ENCODE measurements at places on chromosomes 5 and 9. TPM values are rescaled to one million over a fixed set of nuclear protein-coding genes. Genes with fewer than 3 reads are reported as not detected.

DNA sequence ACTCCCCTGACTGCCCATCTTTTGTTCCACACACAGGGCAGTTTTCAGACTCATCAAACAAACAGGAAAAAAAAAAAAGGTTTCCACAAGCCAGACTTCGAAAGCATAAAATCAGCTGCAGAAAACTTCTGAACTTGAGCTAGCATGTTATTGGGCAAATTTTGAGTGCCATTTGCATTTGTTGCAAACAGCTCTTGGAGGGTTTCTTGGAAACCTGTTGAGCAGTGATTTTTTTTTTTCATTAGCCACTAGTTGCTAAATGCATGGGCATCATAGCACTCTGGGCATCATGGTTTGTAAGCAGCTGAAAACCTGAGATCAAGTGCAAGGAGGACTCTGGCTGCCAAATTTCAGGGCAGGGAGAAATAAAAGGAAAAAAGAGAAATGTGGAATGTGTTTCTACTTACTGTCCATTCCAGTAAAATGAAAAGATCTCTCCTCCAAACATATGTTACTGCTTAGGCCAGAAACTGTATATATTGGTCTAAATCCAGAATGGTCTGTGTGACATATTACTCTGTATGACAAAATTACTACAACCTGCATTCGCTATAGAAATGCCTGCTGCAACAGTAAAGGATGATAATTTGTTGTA lies 85.2 kb upstream of the SMIM23 start:
- no peak for DNase-seq

DNA sequence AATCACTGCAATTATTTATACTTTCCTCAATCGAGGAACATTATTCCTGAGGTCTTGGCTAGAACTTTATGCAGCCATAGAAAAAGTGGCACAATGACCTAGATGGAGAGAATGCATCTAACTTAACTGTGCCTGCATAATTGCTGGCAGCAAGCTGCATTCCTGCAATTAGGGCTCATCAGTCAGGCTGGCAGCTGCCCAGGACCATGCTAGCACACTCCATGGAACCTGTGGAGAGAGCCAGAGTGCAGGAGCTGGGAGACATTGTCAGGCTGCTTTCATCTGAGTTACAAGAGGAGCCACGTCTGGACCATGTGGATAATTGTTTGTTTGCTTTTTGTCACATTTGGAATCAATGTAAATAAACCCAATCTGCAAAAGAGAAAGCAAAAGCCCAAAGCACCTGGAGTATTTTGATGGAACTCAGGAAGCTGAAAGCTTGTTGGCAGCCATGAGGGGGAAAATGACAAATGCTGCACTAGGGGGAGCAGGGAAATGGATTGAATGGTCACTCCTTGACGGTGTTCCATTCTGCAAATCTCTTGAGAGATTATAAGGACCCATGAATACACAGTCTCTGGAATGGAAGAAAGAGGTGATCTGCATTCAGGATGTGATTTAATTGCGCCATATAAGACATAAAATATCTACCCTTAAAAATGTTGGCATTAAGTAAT lies 839.9 kb downstream of the MAT2B start:
- no peak for DNase-seq

DNA sequence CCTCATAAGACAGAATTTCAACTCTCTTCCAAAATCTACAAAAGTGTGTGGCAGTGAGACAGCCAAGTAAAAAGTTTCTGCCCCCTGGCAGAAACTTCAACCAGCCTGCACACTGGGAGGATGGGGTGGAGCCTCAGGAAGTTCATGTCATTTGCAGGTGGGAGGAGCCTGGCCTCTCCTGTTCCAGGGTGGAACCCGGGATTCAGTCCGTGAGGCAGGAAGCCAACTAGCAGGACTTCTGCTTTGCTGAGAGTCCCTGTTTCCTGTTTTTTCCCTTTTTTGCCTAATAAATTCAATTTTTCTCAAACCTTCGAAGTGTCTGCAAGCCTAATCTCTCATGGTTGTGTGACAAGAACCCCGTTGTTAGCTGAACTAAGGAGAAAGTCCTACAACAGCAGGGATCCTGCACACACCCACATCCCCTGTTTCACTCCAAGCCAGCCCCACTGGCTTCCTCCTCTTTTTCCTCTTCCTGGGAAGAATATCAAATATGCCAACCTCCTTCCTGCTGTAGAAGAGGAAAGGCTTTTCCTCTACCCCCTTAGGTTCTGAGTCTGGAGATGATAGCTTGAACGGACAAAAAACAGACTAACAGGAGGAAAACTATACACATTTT lies 69.3 kb downstream of the ALDH7A1 start:
- no peak for DNase-seq

DNA sequence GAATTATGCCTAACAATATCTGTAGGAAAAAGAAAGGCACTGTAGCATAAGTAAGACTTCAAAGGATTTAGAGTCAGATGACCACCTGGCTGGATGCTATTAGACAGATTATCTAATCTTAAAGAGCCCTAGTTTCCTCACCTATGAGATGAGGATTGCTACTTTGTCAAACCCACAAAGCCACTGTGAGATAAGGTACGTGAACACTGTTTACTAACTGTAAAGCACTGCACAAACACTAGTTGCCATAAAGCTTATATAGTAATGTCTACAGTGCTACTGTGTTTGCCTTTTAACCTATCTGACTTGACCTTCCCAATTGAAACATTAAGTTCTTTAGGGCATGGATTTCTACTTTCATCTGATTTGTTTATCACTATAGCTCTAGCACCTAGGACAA lies 10.3 kb downstream of the TRMO start:
- DNase-seq, result no peak

- no peak for DNase-seq
Measured at GRCh38 chr5:159146839-159147238, 47.1 kb upstream of the EBF1 start.

DNA sequence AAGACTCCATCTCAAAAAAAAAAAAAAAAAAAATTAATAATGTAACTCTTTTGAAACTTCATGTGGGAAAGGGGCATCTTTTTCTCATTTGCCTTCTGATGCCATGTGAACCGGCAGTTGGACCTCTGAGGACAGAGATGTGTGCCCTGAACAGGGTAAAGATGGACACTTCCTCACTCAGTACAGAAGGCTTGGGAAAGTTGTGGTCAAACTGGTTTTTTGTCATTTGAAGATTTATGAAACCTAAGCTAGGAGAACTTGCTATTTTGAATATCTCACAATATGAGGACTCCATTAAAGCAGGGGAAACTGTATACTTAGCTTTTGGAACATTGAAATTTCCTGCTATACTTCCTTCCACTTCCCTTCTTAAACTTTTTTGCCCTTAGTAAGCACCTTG lies 147.5 kb upstream of the ALDH1B1 start:
- DNase-seq, result no peak

- no peak for DNase-seq
Measured at GRCh38 chr9:69079186-69079585, 43.6 kb downstream of the FXN start.

- DNase-seq, result no peak
Measured at GRCh38 chr9:12973710-12974109, 198.9 kb downstream of the LURAP1L start.

DNA sequence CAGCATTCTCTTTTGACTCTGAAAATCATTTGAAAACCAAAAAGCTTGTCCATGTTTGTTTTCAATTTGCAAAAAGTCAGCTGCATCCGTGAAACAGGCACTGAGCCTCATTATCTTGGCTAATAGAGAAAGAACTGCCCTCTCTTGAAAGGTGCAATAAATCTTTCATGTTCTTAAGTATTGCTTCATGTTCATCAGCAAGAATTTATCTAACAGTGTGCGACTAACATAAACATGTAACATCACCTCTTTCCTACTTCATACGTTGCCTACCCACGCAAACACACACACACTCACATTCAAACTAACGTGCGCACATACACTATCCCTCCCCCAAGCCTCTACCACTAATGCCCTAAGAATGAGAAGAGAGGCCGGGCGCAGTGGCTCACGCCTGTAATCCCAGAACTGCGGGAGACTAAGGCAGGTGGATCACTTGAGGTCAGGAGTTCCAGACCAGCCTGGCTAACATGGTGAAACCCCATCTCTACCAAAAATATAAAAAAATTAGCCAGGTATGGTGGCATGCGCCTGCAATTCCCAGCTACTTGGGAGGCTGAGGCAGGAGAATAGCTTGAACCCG lies 629.7 kb upstream of the ZNF608 start:
- DNase-seq, result no peak

DNA sequence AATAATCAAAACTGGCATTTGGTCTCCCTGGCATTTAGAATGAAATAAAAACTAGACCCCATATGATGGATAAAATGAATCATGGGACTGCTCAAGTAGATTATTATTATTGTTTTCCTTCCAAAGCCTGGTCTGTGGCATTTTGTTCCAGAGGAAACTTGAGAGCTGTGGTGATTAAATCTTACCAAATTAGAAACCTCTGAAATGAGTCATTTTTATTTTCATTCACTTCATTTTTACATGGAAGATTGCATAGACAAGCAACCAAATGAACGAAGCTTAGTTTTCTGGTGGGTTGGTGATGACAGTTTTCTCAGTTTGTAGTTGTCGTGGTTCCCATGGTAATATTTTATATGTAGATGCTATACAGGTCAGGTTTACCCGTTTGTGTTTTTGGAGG lies 23.4 kb downstream of the PAM start:
- DNase-seq, result no peak

- no peak for DNase-seq
Measured at GRCh38 chr5:172200476-172200875, 6.5 kb downstream of the EFCAB9 start.

Gene ADAMTSL2
- 0.05 TPM for total RNA-seq

Gene GPR151
- total RNA-seq, result not detected

Gene SMIM3
- 10.2 TPM for total RNA-seq
